ENCODE measurements at places on chromosomes 11 and 22.

GRCh38 chr22:30887453-30887852 is 81.1 kb downstream of the MORC2 start:
- DNase-seq = no peak

DNA sequence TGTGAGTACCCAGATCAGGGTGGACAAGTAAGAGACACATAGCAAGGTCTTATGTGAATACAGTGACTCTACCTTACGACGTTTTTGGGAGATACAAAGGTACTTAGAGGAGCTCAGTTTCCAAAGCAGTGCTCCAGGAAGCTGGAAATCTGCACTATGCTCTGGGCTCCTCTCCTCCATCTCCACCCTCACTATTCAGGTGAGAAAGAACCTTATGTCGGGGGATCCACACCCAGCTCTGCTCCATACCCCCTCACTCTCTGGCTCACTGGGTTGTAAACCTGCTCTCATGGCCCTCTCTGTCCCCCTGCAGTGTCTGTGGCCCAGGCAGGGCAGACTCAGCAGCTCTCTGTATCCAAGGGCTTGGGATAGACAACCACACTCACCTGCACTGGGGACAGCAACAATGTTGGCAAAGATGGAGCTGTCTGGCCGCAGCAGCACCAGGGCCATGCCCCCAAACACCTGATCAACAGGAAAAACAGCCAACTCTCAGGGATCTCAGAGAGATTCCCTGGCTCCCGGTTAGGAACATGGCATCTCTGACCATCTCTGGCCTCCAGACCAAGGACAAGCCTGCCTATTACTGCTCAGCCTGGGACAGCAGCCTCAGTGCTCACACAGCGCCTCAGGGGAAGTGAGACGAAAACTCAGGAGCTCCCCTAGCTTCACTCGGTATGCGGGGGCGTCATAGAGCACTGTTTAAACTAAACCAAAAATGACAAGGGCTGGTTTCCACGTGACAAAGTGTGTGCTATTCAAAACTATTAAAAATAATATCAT is 60.9 kb upstream of the TOP3B start:
- DNase-seq = no peak

DNA sequence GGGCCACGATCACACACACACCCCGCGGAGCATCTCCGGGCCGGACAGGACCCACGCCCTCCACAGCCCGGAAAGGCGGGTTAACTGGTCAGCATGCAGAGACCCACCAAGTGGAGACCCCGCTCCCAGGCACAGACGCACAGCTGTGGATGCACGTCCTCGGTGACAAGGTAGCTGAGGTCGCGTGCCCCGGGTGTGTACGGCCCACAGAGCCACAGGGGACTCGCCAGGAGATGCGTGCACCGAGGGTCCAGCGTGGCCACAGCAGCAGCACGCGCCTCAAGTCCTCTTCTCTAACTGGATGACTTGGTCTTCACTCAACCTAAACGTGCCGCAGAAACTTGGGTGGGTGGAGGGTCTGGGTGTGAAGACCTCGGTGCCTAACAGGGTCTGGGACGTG is 5.5 kb downstream of the H19 start:
- no peak for DNase-seq

- no peak for DNase-seq
These were observed 1339.5 kb downstream of the BRD1 start for GRCh38 chr22:48488149-48488551.
